ENCODE measurements at places on chromosomes 2 and 18. TPM values are rescaled to one million over a fixed set of nuclear protein-coding genes. Genes with fewer than 3 reads are reported as not detected.

Gene ALPP
- not detected for total RNA-seq

Gene BCL11A
- 0.07 TPM for total RNA-seq

Gene TMEM247
- not detected for total RNA-seq

Gene TUBA3E
- not detected for total RNA-seq

Gene NT5C1B
- not detected for total RNA-seq

Gene NCOA1
- total RNA-seq: 7.0 TPM

Gene MC2R
- not detected for total RNA-seq

Gene SH3RF3
- total RNA-seq: 7.4 TPM

Gene GALNT5
- under 0.01 TPM for total RNA-seq

Gene KYNU
- 0.07 TPM for total RNA-seq

GRCh38 chr2:6959751-6960150 is 42.5 kb downstream of the RNF144A start:
- DNase-seq: no peak

DNA sequence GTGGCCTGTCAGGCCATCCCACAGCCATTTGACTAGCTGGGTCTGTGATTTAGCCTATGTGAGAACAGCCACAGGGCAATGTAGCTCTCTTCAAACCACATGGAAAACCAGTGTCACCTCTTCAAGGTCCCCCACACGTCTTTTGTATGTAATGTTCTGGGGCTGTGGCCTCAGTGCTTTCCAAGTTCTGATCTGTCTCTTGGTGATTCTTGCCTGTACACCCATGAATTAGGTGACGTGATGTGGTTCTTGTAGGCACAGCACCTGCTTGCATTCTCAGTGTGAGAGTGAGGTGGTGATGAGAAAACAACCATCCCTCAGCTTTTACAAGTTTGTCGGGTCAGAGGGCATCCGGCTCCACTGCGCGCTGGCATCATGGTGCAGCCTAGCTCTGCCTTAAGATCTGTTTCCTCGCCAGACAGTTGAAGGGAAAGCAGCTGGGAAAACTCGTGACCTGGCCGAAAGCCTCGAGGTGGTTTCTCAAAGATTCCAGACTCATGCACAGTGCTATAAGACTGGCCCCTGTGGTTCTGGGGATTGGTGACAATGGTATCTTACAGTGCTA is 125.8 kb downstream of the TANC1 start:
- peak; percentile 64 for DNase-seq

DNA sequence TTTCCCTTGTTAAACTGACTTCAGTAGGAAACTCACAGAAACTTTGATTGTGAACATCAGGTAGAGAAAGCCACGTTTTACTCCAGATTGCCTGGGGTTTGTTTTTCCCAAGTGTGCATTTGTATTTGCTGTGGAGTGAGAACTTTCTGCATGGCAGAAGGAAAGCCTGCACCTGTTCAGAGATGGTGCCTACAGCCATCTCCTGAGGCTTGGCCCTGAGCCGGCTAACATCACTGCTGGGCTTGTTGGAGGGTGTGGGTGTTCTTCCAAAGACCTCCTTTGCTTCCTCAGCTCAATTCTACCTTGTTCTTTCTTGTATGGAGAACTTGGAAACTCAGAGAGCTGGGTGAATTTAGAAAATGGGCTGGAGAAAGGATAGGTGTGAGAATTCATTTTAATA is 16.1 kb downstream of the KCNS3 start:
- no peak for DNase-seq

DNA sequence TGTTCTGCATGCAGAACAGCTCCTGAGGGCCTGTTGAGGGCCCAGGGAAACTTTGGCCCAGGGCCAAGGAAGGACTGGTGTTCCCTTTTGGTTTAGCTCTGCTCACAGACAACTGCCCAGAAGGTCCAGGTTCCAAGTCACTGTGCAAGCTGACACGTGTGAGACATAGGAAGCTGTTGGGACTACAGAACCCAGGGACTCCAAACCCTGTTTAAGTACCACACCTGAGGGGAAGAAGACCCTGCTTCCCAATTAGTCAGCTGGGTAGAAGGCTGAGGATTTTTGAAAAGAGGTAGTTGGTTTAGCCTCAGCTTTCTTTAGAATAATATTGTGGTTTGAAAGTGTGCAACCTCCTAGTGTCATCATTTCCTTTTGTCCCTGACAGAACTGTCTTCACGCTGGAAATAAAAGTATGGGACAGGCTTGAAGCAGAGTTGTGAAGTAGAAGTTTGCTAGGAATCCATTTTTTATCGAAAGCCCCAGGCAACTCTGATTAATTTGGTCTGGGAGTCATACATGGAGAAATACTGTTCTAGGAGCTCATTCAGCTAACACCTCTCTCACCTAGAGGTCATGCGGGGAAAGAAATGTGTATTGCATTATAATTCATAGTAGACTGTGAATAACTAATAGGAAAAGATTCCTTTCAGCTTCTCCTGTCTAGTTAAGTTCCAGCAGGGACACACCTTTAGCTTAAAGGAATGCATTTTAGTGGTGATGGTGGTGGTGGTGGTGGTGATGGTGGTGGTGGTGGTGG is 19.9 kb upstream of the IL1RL1 start:
- DNase-seq: no peak

GRCh38 chr2:111100087-111100764 is 20.5 kb upstream of the BCL2L11 start:
- no peak for DNase-seq

- DNase-seq: no peak
Observed at GRCh38 chr2:235550946-235551345, 57.1 kb downstream of the AGAP1 start.

DNA sequence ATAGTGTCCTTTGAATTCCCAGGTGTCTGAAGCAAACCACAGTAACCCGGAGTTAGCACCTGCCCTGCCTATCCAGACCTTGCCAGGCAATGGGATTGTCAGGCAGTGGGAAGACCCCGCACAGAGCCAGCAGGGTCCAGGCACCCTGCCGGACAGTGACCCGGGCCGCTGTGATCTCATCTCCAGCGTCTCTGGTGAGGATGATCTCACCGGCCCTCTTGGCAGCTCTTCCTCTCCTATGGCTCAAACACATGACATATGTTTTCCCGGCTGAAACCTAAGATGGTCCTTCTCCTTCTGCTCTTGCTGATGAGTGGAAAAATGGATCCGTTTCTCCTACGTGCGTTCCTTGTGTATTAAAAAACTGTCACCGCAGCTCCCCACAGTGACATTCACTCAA is 75.1 kb downstream of the ACOXL start:
- no peak for DNase-seq

GRCh38 chr2:239891698-239892097 is 133.4 kb downstream of the NDUFA10 start:
- DNase-seq: no peak

GRCh38 chr18:13558124-13558523 is 168.2 kb downstream of the FAM210A start:
- DNase-seq: no peak

All from pulmonary artery endothelial cell (primary cell).